ENCODE measurements at places on chromosomes 6 and 20.

GRCh38 chr6:89145091-89145955 is 532 bp upstream of the PM20D2 start:
- DNase-seq, result peak; percentile 45

- DNase-seq, result no peak
Measured at GRCh38 chr20:53677447-53678314, 84.0 kb upstream of the ZNF217 start.

DNA sequence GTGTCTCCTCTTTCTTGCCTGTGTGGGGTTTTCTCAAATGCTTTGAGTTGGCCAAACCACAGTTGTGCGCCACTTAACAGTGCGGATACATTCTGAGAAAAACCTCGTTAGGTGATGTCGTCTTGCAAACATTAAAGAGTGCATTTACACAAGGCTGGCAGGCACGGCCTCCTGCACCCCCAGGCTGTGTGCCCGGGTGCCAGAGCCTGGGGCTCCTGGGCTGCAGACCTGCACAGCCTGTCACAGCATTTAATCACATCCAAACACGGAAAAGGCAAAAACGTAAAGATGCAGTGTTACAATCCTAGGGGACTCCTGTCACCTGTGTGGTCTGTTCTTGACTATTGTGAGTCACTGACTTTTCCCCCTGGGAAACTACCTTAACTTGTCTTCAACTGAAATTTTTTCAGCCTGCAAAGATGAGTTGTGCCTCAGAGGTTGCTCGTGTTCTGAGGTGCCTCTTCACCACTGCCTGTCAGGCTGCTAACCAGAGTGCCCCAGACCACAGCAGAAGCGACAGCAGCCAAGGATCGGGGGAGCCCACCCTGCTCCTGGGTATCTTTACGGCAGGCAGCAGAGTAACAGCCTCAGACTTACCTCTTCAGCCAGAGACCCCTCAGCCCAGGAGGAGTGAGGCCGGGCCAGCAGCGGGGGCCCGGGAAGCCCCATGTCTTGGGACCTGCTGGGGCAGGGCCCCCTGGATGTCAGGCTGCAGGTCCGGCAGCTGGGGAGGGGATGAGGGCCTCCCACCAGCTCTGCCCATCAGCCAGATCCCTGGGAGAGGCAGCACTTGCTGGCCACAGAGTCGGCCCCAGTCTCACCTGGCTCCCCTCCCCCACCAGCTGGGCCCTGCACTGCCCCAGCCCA is 683 bp upstream of the C20orf204 start:
- peak; percentile 64 for DNase-seq

DNA sequence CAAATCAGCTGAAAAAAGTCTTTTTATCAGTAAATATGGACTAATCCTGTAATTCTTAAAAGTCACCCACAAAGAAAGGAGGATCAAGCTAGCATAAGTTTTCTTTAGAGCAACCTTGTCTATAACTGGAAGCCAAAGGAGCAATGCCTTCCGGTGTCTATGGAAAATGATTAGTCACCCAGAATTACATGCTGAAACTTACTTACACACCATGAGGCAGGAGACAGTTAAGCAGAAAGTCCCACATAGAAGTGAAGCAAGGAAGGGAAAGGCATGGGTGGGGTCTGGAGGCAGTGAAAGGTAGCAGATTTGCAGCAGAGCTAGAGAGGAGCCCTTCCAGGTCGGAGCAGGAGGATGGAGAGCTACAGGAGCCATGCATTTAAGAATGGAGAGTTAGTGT is 153.7 kb upstream of the RIPOR2 start:
- DNase-seq, result no peak
